ENCODE measurements at places on chromosomes 11 and 22. TPM values are rescaled to one million over a fixed set of nuclear protein-coding genes. Genes with fewer than 3 reads are reported as not detected.

DNA sequence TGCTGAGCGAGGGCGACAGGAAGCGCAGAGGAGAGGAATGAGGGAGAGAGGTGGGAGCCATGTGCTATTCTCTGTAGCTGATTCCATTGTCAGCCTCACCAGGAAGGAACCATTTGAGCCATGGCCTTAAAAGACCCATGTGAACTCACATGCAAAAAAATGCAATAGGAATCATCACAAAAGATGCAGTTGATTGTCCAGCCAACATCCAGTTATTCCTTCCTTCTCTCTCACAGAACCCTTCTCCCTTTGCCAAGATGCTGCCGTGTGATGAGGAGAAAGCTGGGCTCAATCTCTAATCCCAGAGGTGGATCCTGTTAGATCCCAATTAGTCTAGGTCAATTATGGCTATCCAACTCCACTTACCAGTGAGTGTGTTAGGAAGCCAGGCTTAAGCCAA is 58.2 kb upstream of the RRAS2 start:
- no peak for DNase-seq

DNA sequence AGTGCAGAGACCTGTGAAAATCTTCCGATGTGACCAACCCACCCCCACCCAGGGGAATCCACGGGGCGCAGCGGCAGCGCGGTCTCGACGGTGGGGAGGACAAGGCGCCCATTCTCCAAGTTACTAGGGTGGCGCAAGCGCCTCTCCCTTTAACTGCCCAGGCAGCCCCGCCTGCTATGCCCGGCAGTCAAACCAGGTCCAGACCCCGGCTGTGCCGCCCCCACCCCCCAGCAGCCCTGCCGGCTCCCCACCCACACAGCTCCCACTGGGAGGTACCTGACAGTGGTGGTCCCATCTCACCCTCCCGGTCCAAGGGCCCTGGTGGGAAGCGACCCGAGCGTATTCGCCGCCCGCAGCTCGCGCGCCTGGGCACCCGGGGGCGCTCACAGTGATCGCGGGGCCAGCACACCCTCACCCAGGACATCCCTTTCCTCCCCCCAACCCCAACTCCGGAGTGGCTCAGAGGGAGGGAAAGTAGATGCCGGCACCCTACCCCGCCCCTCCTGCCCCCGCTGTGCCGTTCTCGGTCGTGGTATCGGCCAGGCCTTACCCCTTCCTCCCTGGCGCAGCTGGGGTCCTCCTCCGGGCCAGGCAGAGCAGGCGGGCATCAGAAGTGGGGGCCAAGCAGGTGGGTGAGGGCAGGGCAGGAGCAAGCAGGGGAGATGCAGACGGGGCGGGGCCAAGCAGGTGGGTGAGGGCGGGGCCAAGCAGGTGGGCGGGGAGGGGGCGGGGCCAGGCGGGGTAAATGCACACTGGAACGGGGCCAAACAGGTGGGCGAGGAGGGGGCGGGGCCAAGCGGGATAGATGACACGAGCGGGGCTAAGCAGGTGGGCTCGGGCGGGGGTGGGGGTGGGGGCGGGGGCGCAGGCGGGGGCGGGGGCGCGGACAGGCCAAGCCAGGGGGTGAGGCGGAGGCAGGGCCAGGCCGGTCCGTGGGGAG is at the start of gene TRPM5:
Gene TRPM5, minus strand, starts transcription at position 634 of the 940 bp plus-strand sequence. CDS start 21,478 bp downstream, outside the sequence.
- DNase-seq = no peak

DNA sequence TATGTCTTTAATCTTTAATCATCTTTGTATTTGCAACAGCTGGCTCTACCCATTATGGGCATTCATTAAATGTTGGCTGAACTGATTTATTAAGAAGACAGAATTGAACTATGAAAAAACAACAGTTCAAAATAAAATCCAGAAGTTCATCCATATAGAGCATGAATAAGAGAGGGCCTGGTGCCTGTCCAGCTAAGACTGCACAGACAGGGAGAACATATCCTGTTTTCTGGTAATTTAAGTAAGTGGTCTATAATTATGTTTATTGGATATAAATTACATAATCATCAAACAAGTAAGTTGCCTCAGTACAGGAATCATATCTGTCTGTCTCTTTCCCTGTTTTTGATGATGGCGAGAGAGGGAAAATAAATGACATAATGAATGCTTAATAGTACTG is 137.2 kb downstream of the RBFOX2 start:
- no peak for DNase-seq

DNA sequence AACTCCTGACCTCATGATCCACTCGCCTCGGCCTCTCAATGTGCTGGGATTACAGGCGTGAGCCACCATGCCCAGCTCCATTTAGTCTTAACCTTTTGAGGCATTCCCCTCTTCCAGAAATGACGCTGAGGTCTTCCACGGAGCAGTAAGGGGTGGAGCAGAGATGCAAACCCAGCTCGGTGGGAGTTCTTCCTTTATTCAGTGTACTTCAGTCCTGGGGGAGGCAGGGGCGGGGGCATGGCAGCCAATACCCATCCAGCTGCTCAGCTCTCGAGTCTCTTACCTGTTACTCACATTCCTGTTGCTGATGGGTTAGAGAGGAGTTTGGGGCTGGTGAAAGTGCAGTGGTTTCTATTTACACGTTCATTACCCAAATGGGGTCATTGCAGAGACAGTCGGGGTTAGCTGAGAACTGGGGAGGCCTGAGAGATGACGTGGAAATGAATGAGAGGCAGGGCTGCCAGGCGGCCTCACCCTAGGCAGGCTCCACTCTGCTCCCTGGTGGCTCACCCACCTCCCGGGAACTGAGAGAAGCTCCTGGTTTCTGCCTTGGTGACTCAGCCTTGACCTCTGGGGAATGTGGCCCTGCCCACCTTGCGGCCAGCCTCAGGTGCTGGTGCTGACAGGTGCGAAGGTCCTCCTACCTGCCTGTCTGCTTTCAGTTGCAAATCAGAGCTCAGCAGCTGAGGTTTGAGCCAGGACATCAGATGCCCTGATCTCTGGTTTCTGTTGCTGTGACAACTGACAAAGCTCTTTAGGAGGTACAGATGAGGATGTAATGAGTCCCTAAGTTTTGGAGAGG is 13.4 kb upstream of the ST14 start:
- no peak for DNase-seq

DNA sequence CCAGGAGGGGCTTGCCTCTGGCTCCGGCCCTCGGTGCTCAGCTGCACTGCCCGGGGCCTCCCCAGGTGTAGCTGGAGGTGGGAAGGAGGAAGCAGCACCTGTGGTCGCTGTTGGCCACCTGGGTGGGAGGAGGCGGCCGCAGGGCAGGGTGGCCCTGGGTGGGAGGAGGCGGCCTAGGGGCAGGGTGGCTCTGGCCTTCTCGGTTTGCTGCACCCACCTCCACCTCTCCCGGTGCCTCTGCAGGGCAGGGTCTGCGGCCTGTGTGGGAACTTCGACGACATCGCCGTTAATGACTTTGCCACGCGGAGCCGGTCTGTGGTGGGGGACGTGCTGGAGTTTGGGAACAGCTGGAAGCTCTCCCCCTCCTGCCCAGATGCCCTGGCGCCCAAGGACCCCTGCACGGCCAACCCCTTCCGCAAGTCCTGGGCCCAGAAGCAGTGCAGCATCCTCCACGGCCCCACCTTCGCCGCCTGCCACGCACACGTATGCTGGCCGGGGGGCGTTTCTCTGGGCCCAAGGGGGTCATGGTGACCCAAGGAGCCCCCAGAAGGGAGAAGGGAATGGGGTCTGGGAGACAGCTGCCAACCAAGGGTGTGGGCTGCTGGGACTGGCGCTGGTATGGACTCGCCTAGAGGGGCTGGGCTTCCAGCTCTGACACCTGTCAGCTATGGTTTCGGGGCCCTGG is 20.6 kb downstream of the MUC5AC start:
- no peak for DNase-seq

DNA sequence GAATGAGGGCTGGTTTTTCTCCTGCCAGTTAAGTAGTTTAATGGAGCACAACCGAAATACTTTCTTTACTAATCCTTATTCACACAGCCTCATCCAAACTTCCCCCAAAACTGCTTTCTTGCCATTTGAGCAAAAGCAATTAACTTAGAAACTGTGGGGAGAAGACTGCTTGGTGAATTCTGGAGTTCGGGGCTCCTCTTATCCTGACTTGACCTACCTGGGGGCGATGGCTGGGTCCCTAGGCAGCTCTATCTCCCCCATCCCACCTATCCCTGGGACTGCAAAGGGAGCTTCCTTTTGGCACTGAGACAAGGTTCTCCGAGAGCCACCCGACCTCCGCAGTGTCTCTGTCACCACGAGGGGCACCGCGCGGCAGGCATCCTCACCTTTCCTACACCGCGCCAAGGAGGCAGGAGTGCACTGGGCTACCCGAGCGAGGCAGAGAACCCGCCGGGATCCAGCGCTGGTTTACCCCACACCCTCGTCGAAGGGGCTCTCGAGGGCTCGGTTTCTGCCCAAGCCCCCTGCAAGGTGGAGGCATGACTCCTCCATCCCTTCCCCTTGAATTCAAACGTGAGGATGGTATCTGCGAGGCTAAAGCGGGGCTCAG is 759 bp downstream of the DESI1 start:
- no peak for DNase-seq

DNA sequence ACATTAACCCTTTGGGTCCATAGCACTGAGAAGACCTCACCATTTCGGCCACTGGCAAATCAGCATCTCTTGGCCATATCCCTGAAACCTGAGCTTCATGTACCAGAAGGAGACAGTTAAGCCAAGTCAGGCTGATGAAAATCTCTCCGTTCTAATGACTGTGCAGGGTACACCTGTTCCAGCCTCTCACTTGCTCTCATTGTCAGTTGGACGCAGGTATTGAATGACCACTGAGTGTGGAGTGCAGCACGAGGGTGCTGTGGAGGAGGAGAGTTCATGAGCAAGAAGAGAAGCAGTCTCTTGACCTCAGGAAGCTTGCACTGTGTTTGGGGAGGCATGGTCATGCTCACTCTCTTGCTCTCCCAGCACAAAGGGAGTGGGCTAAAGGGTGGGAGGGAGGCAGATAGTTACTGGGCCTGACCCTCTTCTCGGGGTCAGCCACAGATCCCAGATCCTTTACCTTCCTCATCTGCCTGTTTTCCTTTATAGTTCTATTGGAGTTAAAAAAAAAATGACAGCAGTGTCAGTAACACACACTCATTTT is 65.2 kb downstream of the ZBTB16 start:
- DNase-seq = no peak

DNA sequence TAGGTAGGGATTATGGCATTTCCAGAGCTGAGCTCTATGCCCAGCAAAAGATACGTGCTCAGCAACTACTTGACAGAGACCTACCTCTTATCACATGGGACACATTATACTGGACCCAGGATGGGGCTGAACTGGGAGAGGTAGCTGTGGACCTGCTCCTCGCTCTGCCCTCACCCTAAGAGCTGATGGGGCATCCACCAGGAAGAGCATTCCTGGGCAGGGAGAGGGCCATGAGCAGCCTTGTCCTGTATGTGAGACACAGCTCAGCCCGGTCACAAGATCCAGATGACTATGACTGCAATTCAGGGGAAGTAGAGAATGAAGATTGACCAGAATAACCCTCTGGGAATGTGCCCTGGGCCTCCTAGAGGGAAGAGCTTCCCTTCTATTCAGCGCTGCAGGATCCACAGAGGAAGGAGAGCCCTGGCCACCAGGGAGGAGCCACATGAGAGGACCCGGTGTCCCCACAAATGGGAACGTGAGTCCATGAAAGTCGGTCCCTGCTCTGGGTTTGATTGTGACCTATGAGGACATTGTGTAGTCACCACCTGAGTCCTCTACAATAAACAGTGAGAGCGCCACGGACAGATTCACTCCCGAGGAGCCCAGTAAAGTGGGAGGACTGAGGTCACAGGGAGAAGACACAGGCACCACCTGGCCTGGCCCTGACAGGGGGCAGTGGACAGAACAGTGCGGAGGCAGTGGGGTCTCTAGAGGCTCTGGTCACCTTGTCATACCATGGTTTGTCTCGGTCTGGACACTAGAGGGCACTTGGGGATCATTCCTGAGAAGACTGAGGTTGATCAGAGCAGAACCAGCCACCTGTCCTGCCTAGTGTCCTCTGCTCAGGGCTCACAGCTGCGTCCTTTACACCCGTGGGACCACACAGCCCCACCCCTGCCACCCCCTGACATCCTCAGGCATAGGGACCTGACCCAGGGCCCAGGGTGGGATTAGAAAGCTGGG is 99.5 kb downstream of the ZNF280B start:
- no peak for DNase-seq

- peak; percentile 59 for DNase-seq
These were observed 6.5 kb downstream of the HMBS start for GRCh38 chr11:119091178-119091577.

DNA sequence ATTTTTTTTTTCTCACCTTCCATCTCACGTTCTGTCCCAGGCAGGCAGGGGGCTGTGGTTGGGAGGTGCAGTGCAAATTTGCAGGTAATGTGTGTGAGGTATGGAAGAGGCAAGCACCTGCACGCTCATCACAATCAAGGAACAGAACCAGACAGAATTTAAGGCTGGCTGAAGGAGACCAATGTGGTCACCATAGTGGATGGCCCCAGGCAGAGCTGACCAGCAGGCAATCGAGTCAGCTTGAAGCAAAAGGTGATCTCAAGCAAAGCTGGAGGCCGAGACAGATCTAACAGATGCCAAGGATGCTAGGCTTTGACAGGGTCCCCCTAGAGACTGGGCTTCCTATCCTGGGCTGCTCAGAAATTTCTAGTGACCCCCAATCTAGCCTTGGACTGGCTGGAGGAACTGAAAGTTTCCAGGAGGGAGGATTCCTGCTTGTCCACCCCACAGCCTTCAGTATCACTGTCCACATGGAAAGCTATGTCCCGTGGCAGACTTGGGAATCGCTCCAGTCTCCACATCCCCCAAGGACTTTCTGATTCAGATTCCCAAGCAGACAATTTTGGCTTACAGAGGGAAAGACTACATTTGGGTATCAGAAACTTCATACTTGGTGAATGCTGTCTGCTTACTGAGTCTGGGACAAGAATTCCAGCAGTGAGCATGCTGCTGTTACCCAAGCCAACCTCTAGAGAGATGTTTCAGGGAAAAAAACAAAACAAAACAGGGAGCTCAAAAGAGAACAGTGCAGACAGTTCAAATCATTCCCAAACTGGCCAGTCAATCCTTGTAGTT is 9.0 kb upstream of the MICAL3 start:
- no peak for DNase-seq

- DNase-seq = no peak
These were observed 2.4 kb upstream of the ASCC2 start for GRCh38 chr22:29840498-29840897.

DNA sequence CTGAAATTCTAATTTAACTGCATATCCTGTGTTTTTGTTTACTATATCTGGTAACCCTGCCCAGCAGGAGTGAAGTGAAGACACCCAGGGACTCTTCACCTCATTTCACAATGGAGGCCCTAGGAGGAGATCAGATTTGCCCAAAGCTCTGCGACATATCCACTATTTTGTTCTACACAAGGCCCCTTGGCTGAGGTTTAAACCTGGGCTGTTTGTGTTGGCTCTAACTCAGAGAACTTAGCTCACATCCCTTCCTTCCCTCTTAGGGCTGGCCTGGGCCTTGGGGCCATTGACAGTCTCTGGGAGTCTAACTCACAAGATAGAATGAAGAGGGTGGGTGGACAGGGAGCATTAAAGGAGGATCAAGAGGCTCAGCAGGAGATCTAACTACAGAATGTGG is 8.2 kb upstream of the PLA2G3 start:
- DNase-seq = no peak

- DNase-seq = no peak
These were observed 13.5 kb upstream of the ADORA2A start for GRCh38 chr22:24413736-24414385.

MYOD1 gene
- polyA plus RNA-seq = 100 TPM

NPAS4 gene
- 0.21 TPM for polyA plus RNA-seq

LINC01488 gene
- 0.06 TPM for polyA plus RNA-seq

MRPL11 gene
- polyA plus RNA-seq = 45.9 TPM

PGA5 gene
- polyA plus RNA-seq = 1.1 TPM

NUP98 gene
- 40.1 TPM for polyA plus RNA-seq

MN1 gene
- 17.7 TPM for polyA plus RNA-seq

GNAZ gene
- polyA plus RNA-seq = 3.4 TPM

OR52E4 gene
- polyA plus RNA-seq = not detected

MMP8 gene
- polyA plus RNA-seq = 0.10 TPM

LRRN4CL gene
- polyA plus RNA-seq = 14.2 TPM

ANGPTL5 gene
- polyA plus RNA-seq = not detected

LDLRAD3 gene
- polyA plus RNA-seq = 26.6 TPM
